Effector CD8-positive, alpha-beta T cell (primary cell): ENCODE measurements at places on chromosomes 5 and 9.

- DNase-seq, result no peak
Measured at GRCh38 chr9:113808391-113809358, 67.4 kb upstream of the ZNF618 start.

DNA sequence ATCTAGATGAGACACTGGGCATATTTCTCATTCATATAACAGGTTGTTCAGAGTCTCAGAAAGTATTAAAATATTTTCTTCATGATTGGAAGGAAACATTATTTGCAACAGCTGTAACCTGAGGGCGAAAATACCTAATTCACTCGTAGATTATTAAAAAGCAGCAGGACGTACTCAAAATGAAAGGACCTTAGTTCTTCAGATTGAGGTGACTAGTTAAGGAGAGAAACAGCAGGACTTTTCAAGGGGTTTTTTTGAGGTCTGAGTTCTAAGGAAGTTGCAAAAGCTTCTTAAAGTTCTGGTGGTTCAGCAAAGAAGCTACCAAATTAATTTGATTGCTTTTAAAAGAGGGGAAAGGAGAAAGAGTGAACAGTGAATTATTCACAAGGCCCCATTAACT, 174.9 kb downstream of the TMEM161B start:
- DNase-seq, result no peak

GRCh38 chr9:120870206-120870605, 6.8 kb downstream of the PHF19 start:
- DNase-seq, result no peak

- DNase-seq, result no peak
Measured at GRCh38 chr5:102115736-102116135, 180.3 kb downstream of the SLCO4C1 start.

DNA sequence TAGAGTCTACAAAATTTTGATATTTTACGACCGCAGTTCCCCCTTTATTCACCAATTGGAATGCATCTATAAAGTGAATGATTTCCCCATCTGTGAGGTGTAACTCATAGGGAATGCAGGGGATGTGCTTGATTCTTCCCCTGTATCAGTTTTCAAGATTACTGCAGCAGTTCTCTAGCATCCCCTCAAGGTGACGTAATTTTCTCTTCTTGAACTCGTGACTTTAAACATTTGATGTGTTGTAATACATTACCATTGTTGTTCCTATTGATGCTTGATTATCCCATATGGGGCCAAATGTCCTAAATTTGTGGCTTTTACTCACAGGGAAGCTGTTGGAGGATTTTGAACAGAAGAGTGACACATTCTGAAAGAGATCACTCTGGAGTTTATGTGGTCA, 240.2 kb downstream of the CD180 start:
- no peak for DNase-seq

DNA sequence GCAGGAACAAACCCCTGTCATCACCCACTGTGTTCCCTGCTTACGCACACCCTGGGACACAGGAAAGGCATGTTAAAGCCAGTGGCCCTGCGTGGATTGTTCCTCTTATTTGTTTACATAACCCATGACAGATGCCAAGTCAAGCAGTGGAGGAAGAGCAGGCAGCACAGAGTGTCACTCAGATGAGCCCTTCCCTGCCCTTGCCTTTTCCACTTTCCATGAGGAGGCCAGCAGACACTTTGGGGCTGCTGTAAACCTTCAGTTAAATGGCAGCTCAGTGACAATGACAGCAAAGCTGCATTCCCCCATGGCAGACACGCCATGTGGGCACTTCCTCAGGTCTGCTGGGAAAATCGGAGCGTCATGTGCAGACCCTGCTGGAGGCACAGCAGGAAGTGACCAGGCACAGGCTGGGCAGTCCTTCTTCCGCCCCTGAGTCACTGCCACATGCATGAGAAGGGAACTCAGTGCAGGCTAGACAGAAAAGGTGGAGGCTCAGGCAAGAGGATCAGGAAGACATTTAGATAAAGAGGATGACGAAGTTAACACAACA, 216.8 kb upstream of the PIK3R1 start:
- no peak for DNase-seq

DNA sequence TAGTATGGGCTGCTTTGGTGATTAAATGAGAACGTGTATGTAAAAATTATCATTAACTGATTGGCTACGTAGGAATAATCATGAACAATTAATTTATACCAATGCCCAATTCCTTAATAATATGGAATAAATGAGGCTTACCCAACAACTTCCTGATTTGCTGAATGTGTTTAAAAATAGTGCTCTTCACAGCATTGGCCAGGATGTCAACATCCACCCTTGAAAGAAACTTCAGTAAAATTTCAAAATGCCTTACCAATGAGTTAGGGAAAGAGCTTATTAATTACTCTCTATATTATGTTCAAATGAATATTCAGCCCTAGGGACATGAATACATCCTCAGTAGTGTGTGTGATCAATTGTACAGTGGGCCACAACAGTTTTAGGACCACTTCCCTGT, 401.4 kb downstream of the PSAT1 start:
- no peak for DNase-seq

DNA sequence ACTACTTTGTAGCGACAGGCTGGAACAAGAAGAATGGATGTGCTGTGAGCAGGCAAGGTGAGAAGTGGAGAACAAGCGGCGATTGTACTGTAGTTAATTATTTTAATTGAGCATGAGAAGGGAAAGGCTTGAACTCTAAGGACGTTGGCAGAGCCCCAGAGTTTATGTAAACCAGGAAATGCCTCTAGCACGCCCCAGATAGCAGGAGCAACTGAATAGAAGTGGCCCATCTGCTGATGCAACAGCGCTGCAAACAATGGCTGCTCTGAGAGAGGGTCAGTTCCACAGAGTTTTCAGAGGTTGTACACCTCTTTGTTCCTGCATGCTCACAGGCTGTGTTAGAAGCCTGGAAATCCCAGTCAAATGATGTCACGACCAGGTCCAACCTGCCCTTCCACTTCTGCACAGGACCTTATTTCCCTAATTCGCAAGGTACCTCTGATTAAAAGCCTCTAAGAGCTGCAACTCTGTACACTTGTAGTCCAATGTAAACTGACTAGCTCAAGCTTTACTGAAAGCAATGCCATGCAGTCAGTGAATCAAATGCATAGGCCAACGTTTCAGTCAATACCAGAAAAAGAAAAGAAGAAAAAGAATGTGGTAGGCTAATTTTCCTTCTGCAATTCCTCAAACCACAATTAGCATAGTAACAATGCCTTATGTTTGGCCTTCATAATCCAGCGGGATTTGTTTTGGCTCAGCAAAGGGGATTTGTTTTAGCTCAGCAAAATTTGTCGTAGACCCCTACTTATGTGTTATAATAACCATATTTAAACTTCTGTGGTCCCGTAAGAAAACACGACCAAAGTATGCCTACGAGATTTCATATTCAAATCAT, 119.6 kb upstream of the RETREG1 start:
- no peak for DNase-seq
